ENCODE measurements at places on chromosomes 12 and 14.
A peak's percentile ranks its signal among the peaks of the same experiment; 100 is the strongest.

DNA sequence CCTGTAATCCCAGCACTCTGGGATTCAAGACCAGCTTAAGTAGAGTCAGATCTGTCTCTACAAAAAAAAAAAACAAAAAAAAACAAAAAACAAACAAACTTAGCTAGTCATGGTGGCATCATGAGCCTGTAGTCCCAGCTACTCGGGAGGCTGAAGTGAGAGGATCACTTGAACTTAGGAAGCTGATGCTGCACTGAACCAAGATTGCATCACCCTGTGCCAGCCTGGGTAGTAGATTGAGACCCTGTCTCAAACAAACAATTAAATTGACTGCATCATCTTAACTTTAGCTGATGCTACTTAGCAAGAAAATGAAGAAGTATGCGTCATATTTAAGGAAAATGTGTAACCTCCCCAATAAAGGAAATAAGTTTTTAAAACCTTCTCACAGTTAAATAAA lies 136.6 kb upstream of the ATXN7L3B start:
- no peak for DNase-seq

GRCh38 chr14:64289571-64289970 lies 4.6 kb downstream of the ESR2 start:
- no peak for DNase-seq

DNA sequence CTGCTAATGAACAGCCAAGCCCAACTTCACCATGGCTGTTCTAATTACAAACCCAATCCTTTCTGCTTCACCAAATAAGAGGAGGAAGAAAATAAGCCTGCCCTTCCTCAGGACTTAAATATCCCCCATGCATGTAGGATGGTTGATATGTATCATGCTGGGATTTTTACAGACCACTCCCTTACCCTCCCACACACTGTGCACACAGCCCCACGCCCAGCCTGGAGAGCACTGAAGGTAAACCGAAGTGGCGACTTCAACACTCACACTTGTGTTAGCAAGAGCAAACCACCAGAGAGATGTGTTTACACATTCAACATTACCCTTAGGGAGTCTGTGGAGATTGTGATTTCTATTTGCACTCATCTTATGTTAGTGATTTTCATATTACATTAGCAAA lies 241.2 kb downstream of the EGLN3 start:
- DNase-seq, result no peak

- DNase-seq, result no peak
Measured at GRCh38 chr12:91328451-91328850, 145.8 kb upstream of the DCN start.

GRCh38 chr12:30997685-30998440 lies 71.3 kb downstream of the TSPAN11 start:
- no peak for DNase-seq

- peak; percentile 85 for DNase-seq
Measured at GRCh38 chr12:4118017-4118510, 155.5 kb upstream of the CCND2 start.

- no peak for DNase-seq
Measured at GRCh38 chr14:29227631-29228030, 461.0 kb downstream of the FOXG1 start.

DNA sequence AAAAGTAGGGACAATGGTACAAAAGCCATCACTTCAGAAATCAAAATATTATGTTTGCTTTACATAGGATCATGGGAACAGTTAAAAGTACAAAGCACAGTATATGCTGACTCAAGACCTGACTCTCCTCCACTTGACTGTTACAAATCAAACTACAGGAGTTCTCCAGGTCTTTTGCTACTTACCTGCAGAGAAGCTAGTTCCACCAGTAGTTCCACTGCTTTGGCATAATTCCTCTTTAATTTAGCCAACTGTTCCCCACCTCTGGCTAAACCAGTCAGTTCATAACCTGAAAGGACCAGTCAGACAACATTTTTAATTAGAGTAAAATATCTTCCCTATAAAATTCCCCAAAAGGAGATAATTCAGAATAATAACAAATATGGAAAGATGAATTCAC lies 14.0 kb downstream of the ATP6V1D start:
- DNase-seq, result no peak

DNA sequence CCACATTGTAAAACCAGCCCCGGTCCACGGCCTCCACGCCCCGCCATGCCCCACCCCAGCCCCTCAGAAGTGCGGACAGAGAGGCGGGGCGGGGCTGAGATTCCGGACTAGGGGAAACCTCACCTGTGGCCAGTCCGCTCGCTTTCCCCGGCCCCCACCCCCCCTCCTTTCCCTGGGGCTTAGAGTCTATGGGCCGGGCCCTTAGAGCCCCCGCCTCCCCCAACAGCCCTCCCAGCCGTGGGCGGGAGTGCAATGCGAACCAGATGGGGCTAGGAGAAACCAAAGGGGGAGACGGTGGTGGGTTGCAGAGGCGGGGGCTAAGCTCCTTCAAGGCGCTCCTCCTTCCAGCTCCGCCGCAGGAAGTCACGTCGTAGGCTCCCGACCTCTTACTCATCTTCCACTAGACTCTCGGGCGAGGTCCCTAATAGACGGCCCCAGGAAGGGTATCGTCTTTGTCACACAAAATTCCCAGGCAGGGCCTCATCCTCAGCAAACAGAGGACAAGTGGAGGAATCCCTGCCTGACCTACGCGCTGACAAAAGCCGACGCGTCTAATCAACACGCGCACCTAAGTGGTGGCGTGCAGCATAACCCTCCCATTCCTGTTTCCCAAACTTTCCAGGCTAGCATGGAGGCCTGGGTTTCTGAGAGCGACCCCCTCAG lies 1.1 kb upstream of the NAB2 start:
- peak; percentile 85 for DNase-seq

DNA sequence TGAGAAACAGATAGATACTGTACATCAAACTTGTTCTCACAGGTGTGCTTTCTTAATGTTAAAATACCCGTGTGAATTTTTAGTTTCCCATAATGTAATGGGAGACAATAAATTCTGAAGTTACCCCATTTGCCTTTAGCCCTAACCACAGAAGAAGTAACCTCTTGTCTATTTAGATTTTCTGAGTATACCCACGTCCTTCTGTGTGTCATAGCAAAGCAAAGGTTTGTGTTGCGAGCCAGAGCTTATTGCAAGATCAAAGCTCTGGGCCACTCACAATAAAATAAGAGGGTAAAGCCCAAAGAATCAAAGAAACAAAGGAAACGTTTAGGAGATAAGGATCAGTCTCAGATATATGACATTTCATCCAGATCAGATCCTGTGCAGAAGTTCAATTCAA lies 73.9 kb downstream of the BMP4 start:
- no peak for DNase-seq

DNA sequence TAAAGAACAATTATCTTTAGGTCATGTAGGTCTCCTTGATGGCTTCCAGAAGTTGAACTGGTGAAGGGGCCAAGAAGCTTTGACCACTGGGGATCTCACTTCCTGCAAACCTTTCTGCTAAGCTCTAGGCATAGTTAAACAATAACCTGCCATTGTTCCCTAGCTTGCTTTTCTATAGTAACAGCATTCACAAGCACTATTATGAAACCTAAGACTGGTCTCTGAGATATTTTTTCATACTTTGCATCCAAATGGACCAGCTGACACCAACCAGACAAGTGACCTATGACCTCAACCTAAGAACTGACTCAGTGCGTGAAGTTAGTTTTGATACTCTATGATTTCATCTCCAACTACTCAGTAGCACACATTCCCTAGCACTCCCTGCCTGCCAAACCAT lies 129.1 kb downstream of the PTPRB start:
- DNase-seq, result no peak
